ENCODE measurements at places on chromosomes 5 and 9. TPM values are rescaled to one million over a fixed set of nuclear protein-coding genes. Genes with fewer than 3 reads are reported as not detected.

ZNF879 gene
- total RNA-seq: 2.7 TPM

ISL1 gene
- total RNA-seq: 0.52 TPM

RAD17 gene
- total RNA-seq: 17.8 TPM

QRFP gene
- total RNA-seq: not detected

TPPP gene
- 6.3 TPM for total RNA-seq

SPINK9 gene
- total RNA-seq: not detected

SAXO1 gene
- not detected for total RNA-seq

NMUR2 gene
- total RNA-seq: not detected

POLR3G gene
- 1.4 TPM for total RNA-seq

MAMDC2 gene
- total RNA-seq: 12.7 TPM

C8G gene
- total RNA-seq: 8.3 TPM

ZER1 gene
- 53.0 TPM for total RNA-seq

PCDHA9 gene
- total RNA-seq: 0.08 TPM

All from left colon (tissue), 2 donors.